ENCODE measurements at places on chromosomes 4 and X.

DNA sequence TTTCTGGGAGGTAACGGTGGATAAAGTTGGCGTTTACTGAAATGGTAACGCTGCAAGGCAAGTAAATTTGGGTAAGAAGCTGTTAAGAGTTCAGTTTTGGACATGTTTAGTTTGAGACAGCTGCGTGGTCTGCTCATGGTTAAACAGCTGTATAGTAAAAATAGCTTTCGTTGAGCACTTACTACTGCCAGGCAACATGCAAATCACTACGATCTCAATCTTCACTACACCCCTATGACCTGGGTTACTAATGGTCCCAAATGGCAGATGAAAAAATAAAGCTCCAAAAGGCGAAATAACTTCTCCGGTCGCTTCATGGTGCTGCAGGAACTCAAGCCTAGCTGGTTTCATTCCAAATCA, 22.2 kb downstream of the FABP2 start:
- DNase-seq: no peak

- DNase-seq: no peak
Observed at GRCh38 chrX:140157611-140158010, 192.3 kb upstream of the CXorf66 start.

- no peak for DNase-seq
Observed at GRCh38 chr4:76758290-76758882, 139.6 kb downstream of the SOWAHB start.

DNA sequence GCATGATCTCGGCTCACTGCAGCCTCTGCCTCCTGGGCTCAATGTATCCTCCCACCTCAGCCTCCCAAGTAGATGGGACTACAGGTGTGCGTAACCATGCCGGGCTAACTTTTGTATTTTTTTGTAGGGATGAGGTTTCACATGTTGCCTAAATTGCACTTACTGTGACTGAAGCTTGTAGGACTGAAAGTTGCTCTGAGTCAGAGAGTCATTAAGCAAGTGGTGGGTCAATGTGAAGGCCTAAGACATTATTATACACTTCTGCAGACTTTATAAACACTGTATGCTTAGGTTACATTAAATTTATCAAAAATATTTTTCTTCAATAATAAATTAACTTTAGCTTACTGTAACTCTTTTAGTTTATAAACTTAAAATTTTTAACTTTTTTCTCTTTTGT, 170.2 kb downstream of the FAT4 start:
- DNase-seq: no peak

GRCh38 chr4:84995386-84995785, 28.9 kb upstream of the WDFY3 start:
- DNase-seq: no peak

DNA sequence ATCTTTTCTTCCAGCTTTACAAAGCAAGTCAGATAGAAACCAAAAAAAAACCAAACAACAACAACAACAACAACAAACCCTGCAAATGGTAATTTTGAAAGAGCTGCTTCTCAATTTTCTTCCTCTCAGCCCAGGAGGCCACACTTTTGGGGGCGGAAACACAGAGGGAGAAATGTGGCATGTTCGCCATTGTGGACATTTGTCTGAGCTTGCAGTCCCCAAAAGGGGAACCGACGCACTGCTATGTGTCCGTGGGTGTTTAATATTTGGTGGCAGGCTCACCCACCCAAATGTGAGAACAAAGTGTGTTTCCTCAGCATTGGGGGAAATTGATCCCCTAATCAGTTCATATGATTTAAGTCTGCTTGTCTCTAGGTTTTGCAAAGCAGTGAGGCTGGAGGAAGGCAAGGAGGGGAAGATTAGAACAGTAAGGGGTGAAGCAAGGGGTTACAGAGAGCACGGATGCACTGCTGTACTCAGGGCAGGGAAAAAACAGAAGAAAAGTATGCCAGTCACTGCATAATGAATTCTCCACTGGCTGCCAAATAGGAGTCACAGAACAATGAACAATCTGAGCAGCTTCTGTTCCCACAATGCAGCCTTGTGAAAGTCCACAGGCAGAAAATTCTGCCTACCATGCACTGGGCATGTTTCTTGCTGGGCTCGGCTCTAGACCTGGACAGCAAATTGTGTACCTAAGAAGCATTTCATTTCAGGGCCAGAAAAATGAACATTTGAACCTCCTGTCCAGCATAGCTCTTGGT, 74.7 kb upstream of the GPM6B start:
- no peak for DNase-seq

- no peak for DNase-seq
Observed at GRCh38 chr4:103067841-103068547, 8.6 kb downstream of the SLC9B2 start.

GRCh38 chr4:29853833-29854232, 866.3 kb upstream of the PCDH7 start:
- no peak for DNase-seq

- no peak for DNase-seq
Observed at GRCh38 chr4:20626326-20627005, 73.8 kb upstream of the PACRGL start.

- no peak for DNase-seq
Observed at GRCh38 chrX:15050395-15050794, 177.2 kb downstream of the MOSPD2 start.

DNA sequence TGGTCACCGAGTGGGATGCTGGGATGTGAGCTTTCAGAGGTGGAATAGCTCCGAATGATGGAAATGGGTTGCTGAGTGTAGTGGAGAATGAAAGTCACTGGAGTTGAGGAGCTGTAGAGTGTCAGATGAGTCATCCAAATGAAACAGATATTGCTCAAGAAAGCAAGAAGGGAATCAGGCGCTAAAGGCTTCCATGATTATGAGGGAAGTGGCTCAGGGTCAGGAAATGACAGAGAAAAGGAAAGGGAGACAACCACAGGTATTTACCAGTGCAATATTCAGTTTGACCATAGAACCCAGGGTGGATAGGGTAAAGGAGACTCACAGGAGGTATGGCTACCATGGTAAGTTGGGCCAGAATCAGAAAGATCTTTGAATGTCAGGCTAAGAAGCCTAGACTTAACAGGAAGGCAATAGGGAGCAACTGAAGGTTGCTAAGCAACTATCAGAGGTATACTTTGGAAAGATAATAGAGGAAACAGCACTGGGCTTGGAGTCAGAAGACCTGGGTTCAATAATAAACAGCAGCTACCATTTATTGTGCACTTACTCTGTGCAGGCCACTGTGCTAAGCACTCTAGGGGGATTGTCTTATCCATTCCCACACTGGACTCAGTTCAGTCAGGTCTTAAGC, 11.7 kb downstream of the LAS1L start:
- DNase-seq: no peak

DNA sequence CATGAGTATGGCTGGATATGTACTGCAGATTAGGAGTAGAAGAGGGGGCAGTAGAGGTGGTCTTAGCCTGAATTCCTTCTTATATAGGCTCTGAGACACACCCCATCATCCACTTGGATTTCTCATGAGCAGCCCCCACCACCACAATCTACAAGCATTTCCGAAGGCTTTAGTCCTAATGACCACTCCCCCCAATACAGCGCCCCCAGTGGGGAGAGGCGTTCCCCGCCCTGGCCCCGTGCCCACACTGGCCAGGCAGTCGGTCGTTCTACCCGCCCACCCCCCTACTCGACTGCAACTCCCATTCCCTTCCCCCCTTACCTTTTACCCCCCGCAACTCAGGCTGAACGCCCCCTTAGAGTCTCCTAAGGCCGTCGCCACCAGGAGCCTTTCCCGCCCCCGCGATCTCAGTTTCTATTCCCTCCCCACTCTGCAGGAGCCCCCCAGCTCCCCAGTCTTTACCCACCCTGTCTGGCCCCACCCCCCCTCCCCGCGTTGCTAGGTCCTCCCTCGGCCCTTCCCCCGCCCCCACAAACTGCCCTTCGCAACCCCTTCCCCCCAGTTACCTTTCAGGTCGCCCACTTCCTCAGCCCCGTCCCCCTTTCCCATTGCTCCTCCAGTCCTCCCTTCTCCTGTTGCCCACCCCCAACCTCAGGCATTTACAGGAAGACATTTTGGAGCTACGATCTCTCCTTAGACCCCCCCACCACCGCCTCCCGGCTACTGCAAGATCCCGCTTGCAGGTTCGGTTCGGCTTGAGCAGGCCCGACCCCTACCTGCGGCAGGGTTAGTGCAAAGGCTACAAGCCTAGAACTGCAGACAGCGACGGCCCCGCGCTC, 468 bp downstream of the ZMYM3 start:
- DNase-seq: no peak

GRCh38 chr4:114588305-114588704, 10.3 kb upstream of the UGT8 start:
- no peak for DNase-seq

DNA sequence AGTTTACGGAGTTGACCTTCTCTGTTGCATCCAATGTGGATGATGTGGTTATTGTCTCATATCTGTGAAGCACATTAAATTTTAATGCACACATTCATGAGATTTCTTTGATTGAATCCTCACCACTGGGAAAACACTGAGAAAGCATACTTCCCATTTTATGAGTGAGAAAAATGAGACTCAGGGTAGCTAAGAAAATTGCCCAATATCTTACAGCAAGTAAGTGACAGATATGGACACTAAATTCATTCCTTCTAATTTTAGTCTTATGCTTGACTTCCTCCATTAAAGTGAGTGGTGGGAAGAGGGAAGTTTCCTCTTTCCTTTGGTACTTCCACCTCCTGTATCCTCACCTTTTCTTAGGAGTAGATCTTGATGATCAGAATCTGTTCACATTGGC, 504.8 kb upstream of the BOD1L1 start:
- DNase-seq: no peak

DNA sequence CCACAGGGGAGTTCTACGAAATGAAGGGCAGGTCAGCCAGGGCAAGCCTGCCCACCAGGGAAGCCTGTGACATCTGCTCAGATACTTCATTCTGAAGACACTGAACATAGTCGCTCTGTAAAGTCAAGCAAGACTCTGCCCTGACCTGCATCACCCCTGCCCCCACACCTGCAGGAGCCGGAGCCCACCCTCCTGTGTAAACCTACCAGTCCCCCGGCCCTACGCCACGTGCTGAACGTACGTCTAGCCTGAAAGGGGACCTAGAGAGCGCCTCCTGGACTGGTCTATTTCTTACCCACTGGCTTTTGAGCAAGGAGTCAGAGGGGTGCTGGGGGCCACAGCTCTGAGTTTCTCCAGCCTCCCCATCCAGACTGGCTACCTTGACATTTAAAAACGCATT, 11.6 kb downstream of the CCNQ start:
- DNase-seq: no peak
